ENCODE measurements at places on chromosomes 11 and 22.

- DNase-seq = no peak
These were observed 72.8 kb upstream of the CDON start for GRCh38 chr11:126135235-126136176.

DNA sequence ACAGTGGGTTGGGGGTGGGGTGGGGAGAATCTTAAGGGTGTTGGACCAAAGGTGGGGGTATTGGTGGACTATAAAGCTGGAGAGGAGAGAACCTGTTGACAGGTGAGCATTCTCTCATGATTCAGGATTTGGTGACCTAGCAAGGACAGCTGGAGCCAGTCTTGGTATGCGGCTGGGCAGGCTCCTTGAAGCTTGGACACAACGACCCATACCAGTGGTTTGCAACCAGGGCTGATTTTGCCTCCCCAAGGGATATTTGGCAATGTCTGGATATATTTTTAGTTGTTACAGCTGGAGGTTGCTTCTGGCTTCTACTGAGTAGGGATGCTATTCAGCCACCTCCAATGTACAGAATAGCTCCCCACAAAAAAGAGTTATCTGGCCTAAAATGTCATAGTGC lies 5.6 kb downstream of the EXT2 start:
- DNase-seq = no peak

GRCh38 chr11:74951226-74951625 lies 2.2 kb downstream of the SPCS2 start:
- no peak for DNase-seq

GRCh38 chr11:61447601-61448551 lies 18.0 kb downstream of the SDHAF2 start:
- DNase-seq = no peak

GRCh38 chr11:10413268-10413667 lies 41.8 kb upstream of the AMPD3 start:
- peak; percentile 48 for DNase-seq

GRCh38 chr11:110447897-110448745 lies 18.4 kb downstream of the FDX1 start:
- peak; percentile 28 for DNase-seq
